ENCODE measurements at places on chromosomes 6 and 20.

- no peak for DNase-seq
These were observed 8.0 kb upstream of the UTRN start for GRCh38 chr6:144277174-144277573.

DNA sequence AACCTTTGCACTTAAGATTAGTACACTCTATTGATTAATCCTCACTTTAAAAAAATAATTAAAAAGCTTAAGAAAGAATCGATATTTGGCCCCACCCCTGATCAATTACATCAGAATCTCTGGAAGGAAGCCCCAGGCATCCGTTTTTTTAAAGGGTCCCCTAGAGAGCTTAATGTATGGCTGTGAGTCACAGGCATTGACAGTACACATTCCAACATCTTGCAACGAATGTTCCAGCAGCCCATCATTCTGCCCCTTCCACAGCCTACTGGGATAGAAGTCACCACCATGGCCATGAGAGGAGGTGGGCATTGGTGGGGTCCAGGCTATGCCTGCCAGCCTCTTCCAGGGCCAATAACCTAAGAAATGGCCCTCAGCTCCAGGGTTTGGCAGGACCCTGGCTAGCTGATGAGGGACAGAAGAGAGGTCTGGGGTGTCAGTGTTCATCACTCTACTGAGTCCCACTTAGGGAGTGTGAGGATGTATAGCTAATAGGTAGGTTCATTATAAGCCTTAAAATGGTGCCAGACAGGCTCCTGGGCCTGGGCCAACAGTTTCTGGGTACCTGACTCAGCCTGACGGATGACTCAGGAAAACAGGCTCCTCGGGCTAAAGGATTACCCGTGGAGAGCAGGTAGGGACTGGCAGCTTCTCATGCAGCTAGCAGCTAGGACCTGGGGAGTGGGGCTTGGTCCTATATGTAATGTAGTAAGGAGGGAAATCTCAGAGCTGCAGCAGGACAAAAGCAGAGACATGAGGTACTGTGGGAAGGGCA, 40.4 kb downstream of the MDGA1 start:
- DNase-seq: no peak

DNA sequence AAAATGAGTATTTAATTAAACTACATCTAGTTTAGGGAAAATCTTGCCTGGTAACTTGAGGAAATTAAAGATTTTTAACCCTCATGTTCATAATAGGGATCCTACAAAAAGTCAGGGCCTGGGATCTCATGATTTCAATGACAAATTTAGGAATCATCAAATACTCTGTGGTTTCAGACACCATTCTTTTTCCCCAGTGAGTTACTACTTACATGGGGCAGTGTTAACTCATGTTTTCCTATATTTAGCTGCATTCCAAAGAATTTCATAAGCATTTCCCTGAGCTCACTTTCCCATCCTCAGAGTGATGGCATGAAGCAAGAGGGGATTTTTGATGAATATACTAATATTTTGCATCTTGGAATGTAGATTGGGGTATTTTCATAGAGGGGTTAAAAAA, 321.7 kb downstream of the CENPW start:
- DNase-seq: no peak

- no peak for DNase-seq
These were observed 64.1 kb upstream of the FBXO30 start for GRCh38 chr6:145878591-145879295.

GRCh38 chr20:1378735-1379125, 14.1 kb downstream of the FKBP1A start:
- DNase-seq: no peak

DNA sequence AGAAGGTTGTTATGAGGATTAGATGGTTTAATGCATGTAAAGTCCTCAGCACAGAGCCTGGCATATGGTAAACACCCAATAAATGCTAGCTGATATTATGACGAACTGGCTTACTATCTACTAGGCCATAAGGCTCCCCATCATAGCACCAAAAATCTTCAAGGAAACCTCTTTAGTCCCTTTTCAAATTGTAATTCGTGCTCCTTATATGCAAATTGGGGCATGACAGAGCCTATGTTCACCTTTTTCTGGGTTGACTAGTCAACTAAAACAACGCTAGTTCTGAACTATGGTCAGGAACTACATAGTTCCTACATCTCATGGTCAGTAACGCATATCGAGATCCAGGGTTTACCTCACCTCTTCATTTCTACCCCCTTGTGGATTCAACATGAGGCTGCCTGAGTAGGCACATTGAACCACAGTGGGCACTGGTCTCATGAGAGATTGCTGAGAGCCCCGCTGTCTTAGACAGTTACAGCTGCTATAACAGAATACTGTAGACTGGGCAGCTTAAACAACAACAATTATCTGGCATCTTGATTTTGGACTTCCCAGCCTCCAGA, 97.2 kb upstream of the TNFAIP3 start:
- DNase-seq: peak; percentile 23

GRCh38 chr6:159852877-159853276, 37.9 kb upstream of the MAS1 start:
- no peak for DNase-seq

- no peak for DNase-seq
These were observed 36.8 kb downstream of the THBS2 start for GRCh38 chr6:169216830-169217229.

GRCh38 chr6:149122850-149123821, 194.4 kb upstream of the TAB2 start:
- DNase-seq: no peak

- DNase-seq: no peak
These were observed 36.4 kb downstream of the FRMD1 start for GRCh38 chr6:168042426-168043192.

- no peak for DNase-seq
These were observed 7.9 kb downstream of the RREB1 start for GRCh38 chr6:7115543-7116231.

- no peak for DNase-seq
These were observed 42.1 kb downstream of the PLCB4 start for GRCh38 chr20:9110916-9111432.
